Lung microvascular endothelial cell (primary cell): ENCODE measurements at places on chromosomes 16 and 17. TPM values are rescaled to one million over a fixed set of nuclear protein-coding genes. Genes with fewer than 3 reads are reported as not detected.

Gene OR4D1
- total RNA-seq: not detected in 2 replicates

Gene ALDH3A2
- total RNA-seq: 18.7 and 73.8 TPM in 2 replicates

Gene CMTM2
- total RNA-seq: not detected in 2 replicates

Gene APRT
- 92.7 and 112 TPM in 2 replicates for total RNA-seq

Gene SULT1A2
- total RNA-seq: not detected in 2 replicates

Gene RAB11FIP4
- total RNA-seq: 0.20 TPM in 1 of 2 replicates, not detected in the other

Gene MFAP4
- under 0.01 TPM in 1 of 2 replicates, not detected in the other for total RNA-seq

Gene SHCBP1
- total RNA-seq: 3.0 and 10.7 TPM in 2 replicates

Gene HSD17B2
- total RNA-seq: 155 and 398 TPM in 2 replicates
